ENCODE measurements at places on chromosomes 2 and 18.

- DNase-seq = no peak
These were observed 2.4 kb upstream of the EVX2 start for GRCh38 chr2:176085861-176086771.

GRCh38 chr2:234970477-234970882, 18.7 kb downstream of the SH3BP4 start:
- DNase-seq = no peak

GRCh38 chr2:101200676-101201075, 49.5 kb upstream of the TBC1D8 start:
- no peak for DNase-seq

- DNase-seq = no peak
These were observed 65.4 kb downstream of the AAK1 start for GRCh38 chr2:69578198-69578540.

- no peak for DNase-seq
These were observed 380.6 kb downstream of the TSN start for GRCh38 chr2:122136056-122136455.

- no peak for DNase-seq
These were observed 81.3 kb upstream of the SETBP1 start for GRCh38 chr18:44599412-44599811.

DNA sequence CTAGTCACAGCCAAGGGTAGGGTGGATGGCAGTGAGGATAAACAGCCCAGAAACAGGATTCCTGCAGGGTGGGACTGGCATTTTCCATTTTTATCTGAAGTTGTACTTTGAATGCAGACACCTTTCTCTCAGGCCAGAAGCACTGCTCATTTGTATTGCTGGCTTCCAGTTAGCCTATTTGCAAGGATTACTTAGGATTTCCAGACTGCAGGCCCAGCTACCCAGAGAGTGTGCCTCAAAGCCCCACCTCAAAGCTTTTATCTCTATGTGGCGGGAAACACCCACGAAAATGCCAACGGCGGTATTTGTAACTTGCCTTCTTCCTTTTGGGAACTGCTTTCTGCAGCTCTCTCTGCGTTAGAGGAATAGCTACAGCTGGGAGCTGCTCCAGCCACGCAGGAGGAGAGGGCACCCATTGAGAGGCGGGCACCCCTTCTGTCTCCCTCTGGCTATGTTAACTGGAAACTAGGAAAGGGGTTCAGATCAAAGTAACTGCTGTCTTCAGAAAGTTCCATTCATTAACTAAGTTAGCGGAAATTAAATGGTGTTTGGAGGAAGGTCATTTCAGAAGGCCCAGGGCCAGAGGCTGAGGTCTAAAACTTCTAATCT, 144.9 kb downstream of the TGIF1 start:
- peak; percentile 26 for DNase-seq

DNA sequence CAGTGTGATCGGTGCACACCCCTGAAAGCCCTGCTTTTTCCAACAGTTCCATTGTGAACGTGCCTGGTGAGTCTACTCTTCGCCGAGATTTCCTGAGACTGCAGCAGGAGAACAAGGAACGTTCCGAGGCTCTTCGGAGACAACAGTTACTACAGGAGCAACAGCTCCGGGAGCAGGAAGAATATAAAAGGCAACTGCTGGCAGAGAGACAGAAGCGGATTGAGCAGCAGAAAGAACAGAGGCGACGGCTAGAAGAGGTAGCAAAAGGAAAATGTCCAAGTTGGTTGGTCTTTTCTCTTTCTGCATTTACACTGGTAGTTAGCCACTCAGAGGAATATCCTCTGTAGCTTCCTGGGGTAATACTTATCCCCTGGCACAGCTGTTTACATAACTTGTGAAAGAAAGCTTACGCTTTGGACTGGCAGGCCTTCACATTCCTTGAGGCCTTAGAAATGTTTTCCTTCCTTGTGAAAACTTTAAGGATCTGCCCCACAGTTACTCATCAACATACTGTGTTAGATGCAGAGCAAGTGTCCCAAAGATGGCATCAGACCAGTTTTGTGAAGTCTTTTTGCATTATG, 146.6 kb downstream of the MAP4K4 start:
- DNase-seq = no peak

DNA sequence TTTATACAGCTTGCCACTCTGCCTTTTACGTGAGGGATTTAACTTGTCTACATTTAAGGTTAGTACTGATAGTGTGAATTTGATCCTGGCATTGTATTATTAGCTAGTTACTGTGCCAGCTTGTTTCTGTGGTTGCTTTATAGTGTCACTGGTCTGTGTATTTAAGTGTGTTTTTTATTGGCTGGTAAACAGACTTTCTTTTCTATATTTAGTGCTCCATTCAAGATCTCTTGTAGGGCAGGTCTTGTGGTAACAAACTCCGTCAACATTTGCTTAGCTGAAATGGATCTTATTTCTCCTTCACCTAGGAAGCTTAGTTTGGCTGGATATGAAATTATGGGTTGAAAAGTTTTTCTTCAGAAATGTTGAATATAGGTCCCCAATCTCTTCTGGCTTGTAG, 1971.0 kb upstream of the LRRTM1 start:
- DNase-seq = no peak

DNA sequence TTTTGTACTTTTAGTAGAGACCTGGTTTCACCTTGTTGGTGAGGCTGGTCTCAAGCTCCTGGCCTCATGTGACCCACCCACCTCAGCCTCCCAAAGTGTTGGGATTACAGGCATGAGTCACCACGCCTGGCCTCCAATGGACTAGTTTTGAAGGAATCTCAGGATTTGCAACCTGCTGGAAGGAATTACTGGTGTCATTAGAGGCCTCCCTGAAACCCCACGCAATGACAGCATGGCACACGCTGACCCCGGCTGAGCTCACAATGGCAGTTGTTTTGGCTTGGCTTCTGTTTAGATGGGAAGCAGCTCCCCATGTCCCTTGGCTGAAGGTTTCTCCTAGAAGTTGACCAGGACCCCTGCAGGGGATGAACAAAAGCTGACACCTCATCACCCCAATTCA, 23.1 kb upstream of the COPS8 start:
- DNase-seq = no peak

- DNase-seq = no peak
These were observed 17.9 kb downstream of the VAPA start for GRCh38 chr18:9931678-9932077.

DNA sequence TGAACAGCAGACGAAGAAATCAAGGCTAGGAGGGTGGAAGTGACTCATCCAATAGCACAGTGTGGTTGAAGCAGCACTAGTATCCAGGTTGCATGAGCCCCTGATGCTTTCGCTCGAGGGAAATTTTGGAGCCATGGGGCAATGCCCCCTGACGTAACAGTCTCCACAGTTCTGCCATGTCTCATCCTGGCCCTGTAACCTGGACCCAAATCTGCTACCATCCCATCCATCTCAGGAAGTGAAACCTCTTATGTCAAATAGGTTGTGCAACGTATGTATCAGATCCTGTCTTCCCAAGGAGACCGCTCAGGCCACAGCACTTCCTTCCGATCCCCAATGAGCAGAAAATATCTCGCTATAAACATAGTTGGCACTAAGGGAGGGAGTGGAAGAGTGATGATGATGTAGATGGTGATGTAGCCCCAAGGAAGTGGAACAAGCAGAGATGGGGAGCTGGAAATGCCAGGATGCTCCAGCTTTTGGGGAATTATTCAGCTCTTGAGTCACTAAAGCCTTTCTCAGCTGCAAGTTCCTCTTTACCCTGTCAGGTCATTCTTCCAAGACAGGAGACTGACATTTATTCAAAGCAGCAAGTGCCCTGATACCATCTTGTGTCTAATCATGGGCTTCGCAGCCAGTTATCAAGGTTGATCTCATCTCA, 3.0 kb upstream of the IL1B start:
- no peak for DNase-seq

DNA sequence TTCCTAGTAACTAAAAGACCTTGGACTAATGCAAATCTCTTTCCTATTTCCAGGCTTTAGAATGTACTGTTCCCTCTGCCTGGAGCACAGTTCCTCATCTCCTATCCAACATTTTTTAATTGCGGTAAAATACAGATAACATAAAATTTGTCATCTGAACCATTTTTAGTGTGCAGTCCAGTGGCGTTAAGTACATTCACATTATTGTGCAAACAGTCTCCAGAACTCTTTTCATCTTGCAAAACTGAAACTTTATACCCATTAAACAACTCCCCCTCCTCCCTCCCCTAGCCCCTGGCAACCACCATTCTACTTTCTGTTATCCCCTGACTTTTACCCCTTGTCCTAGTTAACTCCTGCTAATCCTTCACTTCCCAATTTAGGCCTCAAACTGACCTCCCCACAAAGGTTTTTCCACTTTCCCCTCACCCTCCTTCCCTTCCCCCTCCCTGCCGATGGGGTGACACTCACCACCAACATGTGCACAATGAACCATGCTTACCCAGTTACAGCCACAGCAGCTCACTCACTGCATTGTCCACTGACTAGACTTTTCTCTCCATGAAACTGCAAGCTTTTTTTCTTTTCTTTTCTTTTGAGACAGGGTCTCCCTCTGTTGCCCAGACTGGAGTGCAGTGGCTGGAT, 54.8 kb downstream of the KIAA2012 start:
- DNase-seq = no peak

- no peak for DNase-seq
These were observed 26.5 kb downstream of the AQP12B start for GRCh38 chr2:240655931-240656886.

DNA sequence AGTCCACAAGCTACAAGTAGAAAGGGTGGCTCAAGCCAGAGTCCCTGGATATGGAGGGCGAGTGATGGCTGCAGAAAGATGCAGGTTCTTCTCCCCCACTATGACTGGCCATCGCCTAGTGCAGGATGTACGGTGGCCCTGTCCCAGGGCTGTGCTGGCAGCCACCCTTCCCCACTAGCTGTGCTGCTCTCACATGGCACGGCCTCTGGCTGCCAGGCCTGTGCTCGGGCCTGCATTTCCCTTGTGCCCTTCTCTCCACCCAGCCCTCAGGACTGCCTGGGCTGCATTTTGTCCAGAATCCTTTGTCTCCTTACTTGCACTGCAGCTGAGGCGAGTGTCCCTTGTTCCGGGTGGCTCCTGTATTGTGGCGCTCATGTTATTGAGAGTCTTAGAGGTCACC, 1.6 kb upstream of the RAMP1 start:
- no peak for DNase-seq

DNA sequence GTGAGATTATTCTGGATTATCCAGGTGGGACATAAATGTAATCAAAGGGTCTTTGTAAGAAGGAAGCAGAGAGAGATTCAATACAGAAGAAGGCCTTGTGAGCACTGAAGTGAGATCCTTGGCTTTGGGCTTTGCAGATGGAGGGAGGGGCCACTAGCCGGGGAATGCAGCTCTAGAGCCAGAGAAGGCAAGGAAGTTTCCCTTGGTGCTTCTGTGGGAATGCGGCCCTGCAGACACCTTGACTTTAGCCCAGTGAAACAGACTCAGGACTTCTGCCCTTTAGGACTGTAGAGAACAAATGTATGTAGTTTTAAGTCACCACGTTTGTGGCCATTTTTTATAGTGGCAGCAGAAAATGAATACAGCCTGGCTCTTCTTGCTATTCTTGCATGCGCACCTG, 8.1 kb downstream of the NEU2 start:
- DNase-seq = no peak

- no peak for DNase-seq
These were observed 14.4 kb downstream of the ZCCHC2 start for GRCh38 chr18:62537042-62537894.

GRCh38 chr18:79787865-79788733, 9.6 kb upstream of the KCNG2 start:
- no peak for DNase-seq

- DNase-seq = no peak
These were observed 1.3 kb downstream of the ATP8B1 start for GRCh38 chr18:57801761-57802212.

GRCh38 chr2:60098996-60099395, 454.5 kb downstream of the BCL11A start:
- DNase-seq = no peak

- peak; percentile 74 for DNase-seq
These were observed at the start of gene WDFY1 for GRCh38 chr2:223944703-223945531. Gene WDFY1 (minus strand): TSS chr2:223945335. CDS start chr2:223945284, 51 bp downstream.

GRCh38 chr2:128263902-128264331, 54.8 kb downstream of the HS6ST1 start:
- no peak for DNase-seq

DNA sequence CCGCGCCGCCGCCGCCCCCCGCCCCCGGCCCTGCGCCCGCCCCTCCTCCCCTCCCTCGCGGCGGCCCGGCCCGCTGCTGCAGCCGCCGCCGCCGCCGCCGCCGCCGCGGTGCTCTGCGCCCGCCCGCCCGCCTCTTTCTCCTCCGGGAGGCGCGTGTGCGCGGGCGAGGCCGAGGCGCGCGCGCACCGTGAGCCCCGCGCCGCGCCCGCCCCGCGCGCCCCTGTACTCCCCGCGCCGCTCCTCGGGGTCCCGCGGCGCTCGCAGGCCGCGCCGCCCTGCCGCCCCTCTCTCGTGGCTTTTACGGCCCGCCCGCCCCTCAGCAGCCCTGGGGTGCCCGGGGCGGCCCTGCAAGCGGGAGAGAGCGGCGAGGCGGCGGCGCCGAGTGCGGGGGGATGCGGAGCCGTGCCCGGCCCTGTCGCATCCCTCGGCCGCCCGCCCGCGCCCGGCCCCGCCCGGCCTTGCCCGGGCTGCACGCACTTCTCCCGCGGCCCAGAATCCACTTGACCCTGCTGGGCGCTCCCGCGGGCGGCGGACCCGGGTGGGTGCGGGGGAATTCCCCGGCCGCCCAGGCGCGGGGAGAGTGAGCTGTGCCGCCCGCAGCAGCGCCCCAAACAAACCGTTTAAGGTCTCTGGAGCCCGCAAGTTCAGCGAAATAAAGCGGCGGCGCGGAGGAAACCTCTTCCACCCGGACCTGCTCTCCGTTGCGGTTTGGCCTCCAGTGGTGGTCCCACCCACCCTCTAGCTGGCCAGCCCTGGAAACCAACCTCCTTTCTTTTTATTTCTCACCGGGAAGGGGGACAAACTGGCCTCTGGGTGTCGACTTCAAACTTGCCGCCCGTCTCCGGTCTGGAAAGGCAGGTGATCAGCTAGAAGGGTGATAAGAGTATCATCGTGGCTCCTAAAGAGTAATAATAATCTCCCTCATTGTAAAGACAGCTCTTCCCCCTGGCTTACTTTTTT, 37.4 kb downstream of the AFF3 start:
- no peak for DNase-seq

DNA sequence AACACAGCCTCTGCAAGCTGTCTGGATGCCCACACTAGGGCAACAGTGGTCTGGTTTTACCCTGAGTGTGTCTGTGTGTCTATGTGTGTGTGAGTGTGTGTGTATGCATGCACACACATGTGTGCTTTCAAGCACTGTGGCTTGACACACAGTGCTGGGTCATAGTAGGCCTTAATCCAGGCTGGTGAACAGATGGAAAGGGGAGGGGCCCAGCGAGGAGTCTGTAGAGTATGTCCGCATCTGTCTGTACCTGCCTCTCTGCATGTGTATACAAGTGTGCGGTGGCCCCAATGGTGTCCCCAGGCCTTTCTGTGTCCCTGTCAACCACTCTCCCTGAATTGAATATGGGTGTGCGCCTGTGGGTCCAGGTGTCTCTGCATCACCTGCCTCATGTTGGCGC, 9.3 kb upstream of the KCNIP3 start:
- DNase-seq = no peak

GRCh38 chr2:179424571-179424970, 159.9 kb upstream of the SESTD1 start:
- DNase-seq = no peak

GRCh38 chr2:27782701-27783100, 11.2 kb downstream of the MRPL33 start:
- no peak for DNase-seq

GRCh38 chr2:183665425-183665824, 541.2 kb downstream of the NUP35 start:
- no peak for DNase-seq

Measured in activated T-helper 1 cell treated with anti-CD3 and anti-CD28 coated beads, Interleukin-12 subunit alpha, Interleukin-12 subunit beta, Interleukin-2, Interleukin-4 antibody, amounts not matched to agents 30 ng/mL and 10 ng/mL and 1 ng/mL, durations not matched to agents 14 hours and 24 hours and 36 hours (primary cell).